ENCODE measurements at places on chromosomes 7 and 10. TPM values are rescaled to one million over a fixed set of nuclear protein-coding genes. Genes with fewer than 3 reads are reported as not detected.

Gene MSMB
- total RNA-seq, result not detected

Gene MYH16
- not detected for total RNA-seq

Gene MMS19
- total RNA-seq, result 107 TPM

Gene VAX1
- total RNA-seq, result not detected

Gene OPN1SW
- not detected for total RNA-seq

Gene GNG11
- not detected for total RNA-seq

Gene GRID1
- not detected for total RNA-seq

Gene MAGI2
- 0.05 TPM for total RNA-seq

Gene HMX2
- 0.28 TPM for total RNA-seq

Gene SPDYE2
- total RNA-seq, result not detected

Gene ATRNL1
- total RNA-seq, result 0.21 TPM

Gene NODAL
- total RNA-seq, result not detected

Gene IDI2
- not detected for total RNA-seq

Gene CYP3A4
- total RNA-seq, result not detected

Gene EPO
- not detected for total RNA-seq

Gene STEAP1
- 0.32 TPM for total RNA-seq

Gene ZDHHC6
- total RNA-seq, result 61.3 TPM

Gene ZNF735
- total RNA-seq, result not detected

Gene UCMA
- not detected for total RNA-seq

Gene AFAP1L2
- 1.4 TPM for total RNA-seq

Gene ETV1
- 0.32 TPM for total RNA-seq

Gene WNT16
- total RNA-seq, result not detected

Gene PTPN20
- total RNA-seq, result 1.3 TPM

Gene ADAM8
- 176 TPM for total RNA-seq

Gene C7orf57
- 0.46 TPM for total RNA-seq

Gene MYO1G
- total RNA-seq, result 376 TPM

Gene ZNF117
- total RNA-seq, result 3.5 TPM

Gene ERV3-1
- total RNA-seq, result 8.9 TPM

Gene KIAA1217
- total RNA-seq, result 0.60 TPM

Gene FKBP6
- total RNA-seq, result not detected

Gene INMT
- 0.07 TPM for total RNA-seq

Data from activated CD4-positive, alpha-beta T cell treated with anti-CD3 and anti-CD28 coated beads for 36 hours (primary cell).